ENCODE measurements at places on chromosomes 1 and 21. TPM values are rescaled to one million over a fixed set of nuclear protein-coding genes. Genes with fewer than 3 reads are reported as not detected.

The PRDM16 gene
- 7.3 TPM for polyA plus RNA-seq

The SYT2 gene
- polyA plus RNA-seq, result 2.7 TPM

The DNM3 gene
- polyA plus RNA-seq, result 3.9 TPM

The PATJ gene
- polyA plus RNA-seq, result 65.6 TPM

The UBE2U gene
- not detected for polyA plus RNA-seq

The TEX38 gene
- polyA plus RNA-seq, result 0.62 TPM

The TFF3 gene
- polyA plus RNA-seq, result 3.0 TPM

The CR2 gene
- polyA plus RNA-seq, result 1.1 TPM

DNA sequence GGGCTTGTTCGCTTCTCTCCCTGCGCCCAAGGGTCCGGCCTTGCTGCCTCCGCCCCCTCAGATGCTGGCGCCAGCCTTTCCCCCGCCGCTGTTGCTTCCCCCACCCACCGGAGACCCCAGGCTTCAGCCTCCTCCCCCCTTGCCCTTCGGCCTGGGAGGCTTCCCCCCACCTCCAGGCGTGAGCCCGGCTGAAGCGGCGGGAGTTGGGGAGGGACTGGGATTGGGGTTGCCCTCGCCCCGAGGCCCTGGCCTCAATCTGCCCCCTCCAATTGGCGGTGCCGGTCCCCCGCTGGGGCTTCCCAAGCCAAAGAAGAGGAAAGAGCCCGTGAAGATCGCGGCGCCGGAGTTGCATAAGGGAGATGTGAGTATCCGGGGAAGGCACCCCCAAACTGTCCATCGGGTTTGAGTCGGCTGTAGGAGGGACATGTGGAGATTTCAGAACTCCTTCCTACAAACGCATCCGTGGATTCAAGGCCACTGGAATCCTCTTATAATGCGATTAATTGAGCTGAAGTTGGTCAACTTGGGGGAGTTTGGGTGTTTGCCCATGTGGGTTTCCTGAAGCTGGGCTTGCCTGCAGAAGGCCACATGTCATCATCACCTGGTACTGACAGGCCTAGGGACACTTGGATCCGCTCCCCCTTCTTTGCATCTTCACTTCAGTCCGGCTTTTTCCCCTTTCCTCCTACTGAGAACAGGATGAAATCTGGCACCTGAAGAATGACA lies 707 bp downstream of the PRCC start:
- DNase-seq, result no peak

DNA sequence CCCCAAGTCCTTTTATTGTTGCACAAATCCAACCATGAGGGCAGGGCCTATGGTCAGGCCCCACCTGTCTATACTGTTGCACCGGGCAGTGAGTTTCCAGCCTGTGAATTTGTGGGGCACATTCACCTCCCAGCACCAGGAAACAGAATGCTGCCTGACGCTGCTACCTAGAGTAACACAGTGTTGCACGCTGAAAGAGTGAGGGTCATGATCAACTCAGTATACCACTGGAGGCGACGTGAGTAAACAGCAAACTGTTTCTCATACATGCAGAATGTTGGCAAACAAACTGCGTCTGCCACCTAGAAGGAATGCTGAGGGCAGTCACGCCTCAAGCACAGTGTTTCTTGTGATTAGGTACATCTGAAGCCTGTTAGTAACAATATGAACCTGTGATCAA lies 13.4 kb upstream of the LRRC47 start:
- DNase-seq, result no peak

DNA sequence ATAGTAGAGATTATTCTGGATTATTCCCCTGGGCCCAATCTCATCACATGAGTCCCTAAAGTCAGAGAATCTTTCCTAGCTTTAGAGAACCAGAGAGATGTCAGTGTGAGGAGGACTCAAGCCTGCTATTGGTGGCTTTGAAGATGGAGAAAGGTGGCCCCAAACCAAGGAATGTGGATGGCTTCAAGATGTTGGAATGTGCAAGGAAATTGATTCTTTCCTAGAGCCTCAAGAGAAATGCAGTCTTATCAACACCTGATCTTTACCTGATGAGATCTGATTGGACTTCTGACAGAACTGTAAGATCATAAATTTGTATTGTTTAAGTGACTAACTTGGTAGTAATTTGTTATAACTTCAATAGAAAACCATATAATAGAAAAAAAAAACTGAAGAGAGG lies 51.0 kb downstream of the NME7 start:
- no peak for DNase-seq

DNA sequence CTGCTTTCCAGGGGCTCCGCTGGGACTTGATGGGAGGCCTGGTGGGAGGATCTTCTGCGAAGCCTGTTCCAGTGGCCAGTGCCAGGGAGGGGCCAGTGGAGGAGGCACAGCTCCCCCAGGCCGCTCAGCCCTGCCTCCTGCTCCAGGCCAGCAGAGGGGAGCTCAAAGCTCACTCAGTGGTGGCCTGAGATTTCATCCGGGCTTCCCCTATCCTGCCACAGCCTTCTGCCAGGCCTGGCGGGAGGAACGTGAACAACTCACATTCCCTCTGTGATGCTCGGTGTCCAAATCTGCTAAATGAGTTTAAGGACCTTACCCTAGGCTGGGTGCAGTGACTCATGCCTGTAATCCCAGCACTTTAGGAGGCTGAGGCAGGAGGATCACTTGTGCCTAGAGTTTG lies 3.3 kb downstream of the CLCNKB start:
- DNase-seq, result no peak

DNA sequence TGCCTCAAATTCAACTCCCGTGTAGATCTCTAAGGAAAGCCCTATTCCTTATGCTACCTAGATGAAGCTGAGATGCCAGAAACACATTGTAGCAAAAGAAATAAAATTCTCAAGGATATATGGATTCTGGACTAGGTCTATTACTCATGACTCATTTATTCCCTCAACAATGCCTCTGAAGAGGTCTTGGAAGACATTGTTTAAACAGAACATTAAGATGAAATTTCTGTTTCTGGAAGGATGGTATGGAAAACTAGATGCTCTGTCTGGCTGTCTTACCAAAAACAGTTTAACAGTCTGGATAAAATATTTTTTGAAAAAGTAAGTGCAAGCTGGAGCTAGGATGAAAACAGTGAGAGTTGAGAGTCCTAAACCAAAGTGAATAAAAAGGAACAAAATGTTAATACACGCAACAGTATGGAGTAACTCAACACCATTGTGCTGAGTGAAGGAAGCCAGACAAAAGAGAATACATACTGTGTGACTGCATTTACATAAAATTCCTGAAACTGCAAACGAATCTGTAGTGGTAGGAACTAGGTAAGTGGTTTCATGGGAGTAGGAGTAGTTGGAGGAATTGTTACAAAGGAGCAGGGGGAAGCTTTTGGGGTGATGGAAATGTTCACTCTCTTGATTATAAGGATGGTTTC lies 59.3 kb upstream of the GNG12 start:
- DNase-seq, result no peak

GRCh38 chr1:21567241-21568005 lies 58.2 kb downstream of the ALPL start:
- DNase-seq, result no peak

- no peak for DNase-seq
Observed at GRCh38 chr1:18920931-18921330, 18.6 kb upstream of the ALDH4A1 start.

DNA sequence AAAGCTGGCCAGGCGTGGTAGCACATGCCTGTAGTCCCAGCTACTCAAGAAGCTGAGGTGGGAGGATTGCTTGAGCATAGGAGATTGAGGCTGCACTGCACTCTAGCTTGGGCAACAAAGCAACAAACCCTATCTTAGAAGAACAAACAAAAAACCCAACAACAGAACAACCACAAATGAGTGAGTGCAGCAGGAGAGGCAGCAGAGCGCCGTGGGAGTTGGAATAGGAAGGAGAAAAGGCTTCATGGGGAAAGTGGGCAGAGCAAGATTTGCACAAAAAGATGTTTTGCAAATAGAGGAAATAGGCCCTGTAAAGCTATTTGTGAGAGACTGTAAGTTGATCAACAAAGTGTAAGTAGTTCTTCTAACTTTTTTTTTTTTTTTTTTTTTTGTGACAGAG lies 19.6 kb downstream of the SMAP2 start:
- DNase-seq, result no peak

DNA sequence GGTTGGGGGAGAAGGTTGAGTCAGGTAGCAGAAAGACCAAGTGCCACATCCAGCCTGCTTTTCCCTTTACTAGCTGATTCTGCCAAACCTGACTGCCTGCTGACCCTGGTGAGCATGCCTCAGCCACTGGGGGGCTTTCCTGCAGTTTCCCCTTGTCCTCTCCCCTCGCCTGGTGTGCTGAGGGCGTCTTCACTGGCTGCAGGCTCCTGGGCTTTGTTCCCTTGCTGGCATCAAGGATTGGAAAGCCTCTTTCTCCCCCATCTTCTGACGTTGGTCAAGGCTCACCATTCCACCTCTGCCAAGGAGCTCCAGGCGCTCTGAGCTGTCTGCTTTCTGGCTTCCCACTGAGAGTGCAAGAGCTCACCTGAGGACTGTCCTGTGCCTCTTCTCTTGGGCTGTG lies 28.4 kb downstream of the MAN1C1 start:
- no peak for DNase-seq
